ENCODE measurements at places on chromosomes 4 and X.

DNA sequence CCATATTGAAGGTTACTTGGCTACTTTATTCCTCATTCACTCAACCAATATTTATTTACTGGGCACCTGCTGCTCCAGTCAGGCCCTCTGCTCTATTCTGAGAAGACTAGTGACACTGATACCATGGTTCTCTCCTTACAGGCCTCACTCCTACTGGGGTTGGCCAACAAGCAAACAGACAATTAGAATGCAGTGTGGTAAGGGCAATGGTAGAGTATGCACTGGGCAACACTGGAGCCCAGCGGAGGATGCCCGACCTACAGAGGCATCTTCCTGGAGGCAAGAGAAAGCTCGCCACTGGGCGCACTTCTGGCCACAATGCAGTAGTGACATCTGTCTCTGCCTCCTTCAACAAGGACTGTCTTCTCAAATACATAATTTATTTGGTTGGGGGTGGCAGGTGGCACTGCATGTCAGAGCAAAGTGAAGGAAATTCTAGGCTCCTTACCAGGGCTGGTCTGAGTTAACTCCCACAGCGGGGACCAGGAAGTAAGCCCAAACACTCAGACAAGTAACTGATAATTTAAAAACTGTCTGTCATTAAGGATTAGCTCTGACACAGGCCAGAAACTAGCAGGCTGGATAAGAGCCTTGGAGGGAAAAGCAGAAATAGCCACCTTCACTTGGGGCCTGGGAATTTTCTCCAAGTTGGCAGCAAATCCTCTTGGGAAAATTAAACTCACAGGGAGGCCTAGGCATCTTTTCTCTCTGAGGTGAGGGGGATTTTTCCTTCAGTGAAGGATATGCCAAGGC is 150.7 kb upstream of the EOLA2 start:
- DNase-seq, result no peak

DNA sequence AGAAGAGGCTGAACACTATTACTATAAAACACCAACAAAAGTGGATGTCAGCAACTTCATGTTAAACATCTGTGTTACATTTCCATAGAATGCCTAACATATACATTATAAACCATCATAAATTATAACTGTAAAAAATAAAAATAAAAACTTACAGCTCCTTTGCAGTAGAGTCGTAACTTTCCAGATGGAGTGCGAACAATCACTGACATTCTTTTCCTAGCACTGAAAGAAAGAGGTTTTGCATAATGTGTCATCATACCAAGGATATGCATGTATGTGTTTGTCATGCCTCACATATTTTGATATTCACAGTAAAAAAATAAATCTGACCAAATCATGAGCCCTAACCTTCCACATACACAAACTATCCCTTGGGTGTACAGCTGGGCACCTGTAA is 113.1 kb downstream of the ATP8A1 start:
- DNase-seq, result no peak

GRCh38 chrX:10326578-10326977 is 169.8 kb downstream of the CLCN4 start:
- DNase-seq, result peak; percentile 29

DNA sequence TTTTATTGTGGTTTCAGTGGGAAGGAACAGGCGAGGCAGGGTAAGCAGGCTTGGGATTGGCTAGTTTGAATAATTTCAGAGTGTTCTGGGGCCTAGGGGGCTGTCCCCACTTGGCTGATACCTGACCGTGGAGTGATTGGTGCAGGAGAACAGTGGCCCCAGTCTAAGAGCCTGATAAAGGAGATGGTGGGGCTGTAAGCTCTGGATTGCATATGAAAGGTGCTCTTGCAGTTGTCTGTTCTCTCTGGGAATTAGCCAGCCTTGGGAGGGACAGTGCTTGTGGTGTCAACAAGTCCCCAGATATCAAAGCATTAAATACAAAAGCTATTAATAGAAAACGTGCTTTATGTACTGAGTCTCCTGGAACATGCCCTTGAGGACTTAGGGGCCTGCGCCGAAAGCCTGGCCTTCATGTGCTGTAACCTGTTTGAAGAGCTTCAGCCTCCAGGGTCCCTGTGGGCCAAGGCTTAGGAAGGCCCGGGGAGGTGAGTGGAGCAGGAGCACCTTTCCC is 30.4 kb upstream of the CLTRN start:
- peak; percentile 50 for DNase-seq

GRCh38 chrX:39309018-39309635 is 507.9 kb downstream of the MID1IP1 start:
- DNase-seq, result no peak

GRCh38 chr4:164753873-164754488 is at the start of gene SMIM31:
SMIM31 (plus strand) TSS chr4:164754131; CDS start chr4:164770444, 16,313 bp downstream.
- DNase-seq, result no peak

DNA sequence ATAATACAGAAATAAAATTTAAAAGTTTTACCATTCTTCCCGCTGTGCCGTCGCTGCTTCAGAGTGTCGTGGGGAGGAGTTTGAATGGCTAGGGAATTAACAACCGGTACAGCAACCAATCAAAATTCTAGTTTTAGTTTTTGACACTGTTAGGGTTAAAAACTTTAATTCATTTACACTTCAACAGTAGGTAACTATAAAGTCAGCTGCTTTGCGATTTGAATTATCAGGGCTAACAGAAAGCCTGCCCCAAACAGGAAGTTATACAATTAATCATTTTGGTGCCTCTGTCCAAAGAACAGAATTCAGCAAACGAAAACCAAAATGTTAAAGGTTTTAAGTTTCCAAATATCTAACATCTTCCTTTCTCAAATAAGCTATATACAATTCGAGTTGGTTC is 2.3 kb downstream of the HNRNPD start:
- DNase-seq, result peak; percentile 58

DNA sequence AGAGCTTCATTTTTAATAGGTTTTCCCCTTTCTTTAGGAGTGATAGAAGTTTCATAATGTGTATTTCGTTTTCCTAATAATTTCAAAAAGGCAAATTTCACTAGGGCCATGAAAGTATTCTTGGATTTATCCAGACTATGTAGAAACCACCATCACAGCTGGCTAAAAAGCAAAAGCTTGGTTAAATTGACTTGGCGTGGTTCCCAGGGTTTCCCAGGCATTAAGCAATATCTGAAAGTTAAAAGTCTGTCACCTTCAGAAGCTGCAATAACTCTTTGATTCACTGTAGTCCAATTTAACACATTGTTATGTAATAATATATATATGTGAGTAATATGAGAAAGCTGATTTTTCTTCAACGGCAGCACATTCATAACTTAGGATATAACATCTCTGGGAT is 38.3 kb downstream of the NDNF start:
- peak; percentile 21 for DNase-seq

DNA sequence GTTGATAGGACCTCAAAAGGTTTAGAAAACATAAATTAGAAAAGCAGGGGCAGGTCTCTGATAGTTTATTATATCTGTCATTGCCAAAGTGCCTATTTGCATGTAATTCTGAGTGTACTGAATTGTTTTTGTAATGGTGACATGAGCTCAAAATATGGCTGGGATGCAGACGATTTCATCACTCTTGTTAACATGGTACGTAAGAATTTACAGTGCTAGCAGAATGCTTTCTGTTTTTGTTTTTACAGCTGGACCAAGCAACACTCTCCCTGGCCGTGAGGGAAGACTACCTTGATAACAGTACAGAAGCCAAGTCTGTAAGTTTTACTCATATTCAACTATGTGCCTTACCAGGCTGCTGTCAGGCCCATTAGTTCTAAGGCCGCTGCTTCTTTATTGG is 58.1 kb downstream of the PHEX start:
- DNase-seq, result no peak

DNA sequence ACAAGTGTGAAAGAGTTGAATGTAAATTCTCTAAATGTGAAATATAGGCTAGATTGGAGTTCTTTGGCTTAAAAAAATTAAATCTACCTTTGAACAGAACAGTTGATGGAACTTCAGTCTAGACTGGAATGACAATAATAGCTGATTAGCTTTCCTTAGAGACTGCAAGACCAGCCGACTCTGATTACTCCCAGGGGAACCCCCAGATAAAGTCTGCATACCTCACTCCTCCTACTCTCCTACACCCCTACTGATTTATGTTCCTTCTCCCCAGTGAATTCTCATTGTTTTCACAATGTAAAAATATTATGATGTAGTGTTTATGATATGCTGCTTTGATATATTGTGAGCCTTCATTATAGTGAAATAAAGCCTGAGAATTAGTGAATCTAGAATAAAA is 241.3 kb downstream of the CFAP299 start:
- no peak for DNase-seq

DNA sequence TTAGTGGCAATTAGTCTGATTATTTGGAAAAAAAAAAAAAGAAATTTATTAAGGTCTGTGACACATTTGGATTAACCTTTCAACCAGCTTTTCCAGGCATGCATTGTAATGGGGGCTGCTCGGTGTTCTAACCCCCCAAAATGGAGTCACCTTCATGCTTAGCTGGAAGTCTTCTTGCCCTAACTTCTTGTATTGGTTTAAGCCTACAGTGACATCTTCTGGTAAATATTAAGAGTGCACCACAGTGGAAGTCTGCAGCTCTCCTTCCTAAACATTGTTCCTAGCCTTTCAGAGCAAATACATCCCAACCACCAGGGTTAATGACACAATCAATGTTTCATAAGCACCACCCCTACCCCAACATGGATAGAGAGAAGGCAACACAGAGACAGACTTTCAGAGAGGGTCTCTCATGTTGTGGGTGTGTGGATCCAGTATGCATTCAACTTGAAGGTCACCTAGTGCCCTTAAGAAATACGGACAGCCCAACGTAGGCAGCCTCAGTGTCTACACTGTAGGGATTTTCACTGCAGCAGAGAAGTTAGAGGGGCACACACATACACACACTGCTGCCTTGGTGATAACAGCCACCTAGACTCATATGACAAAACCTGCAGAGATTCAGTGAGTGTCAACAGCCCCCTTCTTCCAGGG is 142.9 kb upstream of the MBNL3 start:
- DNase-seq, result peak; percentile 66

- DNase-seq, result no peak
Measured at GRCh38 chrX:2698604-2699003, 7.5 kb downstream of the CD99 start.

GRCh38 chr4:120557372-120557771 is 365.2 kb downstream of the PRDM5 start:
- DNase-seq, result no peak

GRCh38 chr4:1072830-1073446 is 40.4 kb downstream of the RNF212 start:
- peak; percentile 82 for DNase-seq

GRCh38 chr4:173231916-173232315 is 63.3 kb downstream of the GALNT7 start:
- peak; percentile 75 for DNase-seq

DNA sequence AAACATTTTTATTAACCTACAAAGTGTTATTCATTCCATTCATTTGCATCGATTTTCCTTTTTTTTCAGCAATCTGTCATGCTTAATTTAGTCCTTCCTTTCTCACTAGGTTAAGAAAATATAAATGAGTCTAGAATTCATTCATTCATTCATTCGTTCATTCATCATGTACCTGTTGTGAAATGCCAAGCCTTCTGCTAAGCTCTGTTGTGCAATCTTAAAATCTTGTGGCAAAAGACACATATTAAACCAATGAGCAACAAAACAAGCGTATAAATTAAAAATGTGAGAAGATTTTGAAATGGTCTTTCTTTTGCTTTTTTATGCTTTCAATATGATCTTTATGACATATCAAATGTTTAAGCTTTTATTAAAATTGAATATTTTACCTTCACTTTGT is 88.6 kb upstream of the MAD2L1 start:
- no peak for DNase-seq

DNA sequence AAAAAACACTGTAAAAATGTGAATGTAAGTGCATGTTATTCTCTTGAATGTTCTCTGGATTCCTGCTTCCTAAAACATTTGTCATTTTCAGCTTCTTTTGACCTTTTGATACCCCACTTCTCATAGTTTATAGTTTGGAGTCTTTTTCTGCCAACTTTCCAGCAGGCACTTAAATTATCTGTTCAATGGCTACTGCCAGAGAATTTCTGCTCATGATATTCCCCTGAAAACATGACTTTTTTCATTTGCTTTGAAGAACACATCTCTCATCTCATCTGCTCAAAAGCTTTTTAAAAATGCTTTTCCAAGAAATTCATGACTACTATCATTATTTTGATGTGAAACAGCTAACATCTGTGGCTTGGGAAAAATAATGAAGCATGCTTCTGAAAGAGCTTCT is 269.7 kb upstream of the PCDH7 start:
- no peak for DNase-seq

DNA sequence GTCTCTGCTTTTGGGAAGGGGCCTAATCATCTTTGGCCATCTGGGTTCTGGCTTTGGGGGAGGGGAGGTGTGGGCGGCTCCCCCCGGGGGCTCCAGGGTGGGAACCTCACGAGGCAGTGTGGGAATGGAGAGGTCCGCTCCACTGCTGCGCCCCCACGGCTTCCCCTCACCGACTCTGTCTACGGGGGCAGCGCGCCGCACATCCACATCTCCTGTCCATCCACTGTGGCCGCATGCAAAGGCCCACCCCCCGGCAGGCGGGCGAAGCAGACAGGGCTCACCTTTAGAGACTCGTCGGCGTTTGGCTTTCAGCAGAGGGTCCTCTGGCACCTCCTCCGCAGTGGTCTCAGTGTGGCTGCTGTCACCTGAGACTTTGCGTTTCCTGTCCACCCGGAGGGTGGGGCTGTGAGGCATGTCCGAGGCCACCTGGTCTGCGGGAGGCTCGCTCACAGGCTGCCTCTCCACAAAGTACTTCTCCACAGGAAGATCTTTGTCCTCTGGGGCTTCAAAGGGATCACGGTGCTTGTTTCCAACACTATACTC is 33.6 kb downstream of the BCOR start:
- no peak for DNase-seq

GRCh38 chr4:55424791-55425190 is 29.0 kb downstream of the TMEM165 start:
- DNase-seq, result no peak

DNA sequence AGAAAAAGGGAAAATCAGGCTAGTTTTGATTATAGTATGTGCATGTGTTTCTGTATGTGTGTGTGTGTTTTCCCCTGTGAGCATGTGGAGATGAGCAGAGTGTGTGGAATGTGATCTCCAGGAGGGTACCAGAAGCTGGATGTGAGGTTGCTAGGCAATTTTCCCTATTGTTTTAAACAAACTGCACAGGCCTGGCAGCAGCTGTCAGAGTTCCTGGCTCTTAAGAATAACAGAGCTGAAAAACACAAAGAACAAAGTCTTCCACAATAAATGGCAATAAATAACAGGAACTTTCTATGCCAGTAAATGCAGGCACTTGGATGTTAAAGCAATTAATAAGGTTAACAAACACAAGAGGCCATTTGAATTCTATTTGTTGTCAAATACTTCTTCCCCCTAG is 344.6 kb upstream of the CTSO start:
- DNase-seq, result no peak

- no peak for DNase-seq
Measured at GRCh38 chr4:105246712-105247111, 100.0 kb downstream of the TET2 start.

DNA sequence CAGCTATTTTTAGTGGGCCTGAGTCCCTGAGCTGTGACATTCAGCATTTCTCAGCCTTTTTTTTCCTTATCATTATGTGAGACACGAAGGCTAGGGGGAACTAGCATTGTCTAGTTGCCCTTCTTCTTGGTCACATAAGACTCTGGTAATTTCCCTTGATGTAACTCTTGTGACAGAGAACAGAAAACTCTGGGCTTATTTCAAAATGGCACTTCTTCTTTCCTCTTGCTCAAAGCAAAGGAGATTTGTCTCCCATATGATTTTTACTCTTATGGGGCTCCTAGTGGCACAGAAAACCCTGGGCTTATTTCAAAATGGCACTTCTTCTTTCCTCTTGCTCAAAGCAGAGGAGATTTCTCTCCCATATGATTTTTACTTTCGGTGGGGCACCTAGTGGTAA is 14.7 kb downstream of the ATXN3L start:
- peak; percentile 3 for DNase-seq

GRCh38 chr4:81348778-81349094 is 123.0 kb downstream of the RASGEF1B start:
- DNase-seq, result no peak

Measured in hematopoietic multipotent progenitor cell treated with erythropoietin and hydrocortisone succinate and interleukin-3 and kit ligand, for 4 days (in vitro differentiated cells).